ENCODE measurements at places on chromosomes 13 and 19.

- peak; percentile 47 for DNase-seq
Measured at GRCh38 chr19:13441810-13442512, 64.3 kb downstream of the CACNA1A start.

- peak; percentile 46 for DNase-seq
Measured at GRCh38 chr13:22077205-22077683, 406.4 kb downstream of the FGF9 start.

DNA sequence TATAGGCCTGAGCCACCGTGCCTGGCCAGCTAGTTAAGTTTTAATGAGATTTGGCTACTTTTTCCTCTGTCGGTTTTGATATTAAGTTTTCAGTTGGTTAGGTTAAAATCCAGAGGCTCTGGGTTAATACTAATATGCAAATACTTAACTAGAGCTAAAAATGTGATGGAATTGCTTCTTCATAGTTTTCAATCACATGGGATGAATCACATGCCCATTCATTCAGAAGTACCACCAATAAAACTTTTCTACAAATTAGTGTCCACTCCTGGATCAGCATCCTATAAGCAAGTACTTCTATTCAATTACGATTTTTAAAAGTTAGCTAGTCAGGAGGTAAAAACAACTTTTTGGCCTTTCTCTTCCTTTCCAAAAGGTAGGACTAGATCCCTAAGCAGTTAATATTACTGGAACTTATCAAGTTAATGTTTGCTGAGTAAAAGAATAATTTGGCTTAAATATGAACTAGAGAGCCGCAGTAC, 4.3 kb downstream of the SLC25A30 start:
- no peak for DNase-seq

GRCh38 chr19:54457773-54458647, 5.6 kb downstream of the LENG9 start:
- no peak for DNase-seq

DNA sequence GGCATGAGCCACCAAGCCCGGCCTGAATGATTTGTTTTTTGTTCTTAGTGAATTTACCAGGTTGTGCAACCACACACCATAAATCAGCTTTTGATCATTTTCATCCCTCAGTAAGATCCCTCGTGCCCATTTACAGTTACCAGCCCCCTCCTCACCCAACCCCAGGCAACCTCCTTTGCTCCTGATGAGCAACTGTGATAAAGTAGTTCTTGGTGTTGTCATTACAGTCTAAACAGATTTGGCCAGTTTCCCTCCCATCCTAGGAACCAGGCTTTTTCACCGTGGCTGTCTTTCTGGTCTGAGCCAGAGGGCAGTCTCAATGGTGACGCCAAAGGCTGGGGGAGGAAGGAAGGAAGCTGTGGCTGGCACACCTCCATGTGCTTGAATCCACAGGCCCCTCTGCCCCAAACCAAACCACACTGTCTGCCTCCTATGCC, 61.2 kb upstream of the WDFY2 start:
- peak; percentile 71 for DNase-seq

DNA sequence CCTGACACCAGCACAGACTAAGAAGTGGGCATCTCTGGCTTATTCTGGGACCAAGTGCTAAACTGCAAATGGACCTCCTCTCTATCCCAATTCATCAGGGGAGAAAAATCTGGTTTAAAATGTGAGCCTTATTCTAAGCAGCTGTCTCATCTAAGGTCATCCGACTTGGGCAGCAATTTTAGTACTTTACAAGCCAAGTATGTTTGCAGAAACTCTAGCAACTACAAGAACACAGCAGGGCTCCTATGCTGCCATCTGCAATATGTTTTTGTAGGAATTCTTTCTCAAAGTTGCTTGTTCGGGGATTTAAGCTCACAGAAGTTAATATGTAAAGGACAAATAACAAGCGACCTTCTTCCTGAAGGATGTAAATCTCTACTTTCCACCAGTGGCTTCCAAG, 113.1 kb downstream of the FOXO1 start:
- no peak for DNase-seq

- peak; percentile 69 for DNase-seq
Measured at GRCh38 chr19:17385878-17386611, 8.0 kb downstream of the CCDC194 start.

DNA sequence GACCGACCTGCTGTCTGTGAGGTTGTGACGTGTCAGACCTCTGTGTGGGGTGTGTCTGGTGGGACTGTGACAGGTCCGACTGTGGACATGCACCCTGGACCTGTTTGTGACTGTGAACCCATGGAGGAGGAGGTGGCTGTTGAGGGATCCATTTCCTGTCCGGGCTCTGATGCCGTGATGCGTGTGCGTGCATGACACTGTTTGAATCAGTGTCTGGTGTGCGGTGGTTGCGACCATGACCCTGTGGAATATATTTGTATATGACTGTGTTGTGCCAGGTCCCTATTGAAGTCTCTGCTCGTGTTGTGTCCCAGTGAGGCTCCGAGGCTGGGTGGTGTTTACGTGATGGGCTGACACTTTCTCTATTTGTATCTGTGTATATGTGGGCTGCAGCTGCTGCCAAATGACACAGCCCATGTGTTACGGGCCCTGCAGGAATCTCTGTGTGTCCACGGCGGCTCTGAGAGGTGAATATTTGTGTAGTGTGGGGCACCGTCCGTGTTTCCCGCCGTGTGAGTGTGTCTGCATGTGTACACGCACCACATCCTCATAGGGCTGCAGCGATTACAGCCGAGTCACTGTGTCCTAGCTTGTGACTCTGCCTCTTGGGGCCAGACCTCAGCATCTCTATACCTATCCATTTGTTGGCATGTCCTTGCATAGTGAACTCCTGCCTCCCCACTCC, 18.3 kb downstream of the CCDC97 start:
- peak; percentile 47 for DNase-seq

- DNase-seq, result no peak
Measured at GRCh38 chr19:51524666-51525264, 6.7 kb downstream of the SIGLEC6 start.
